Caudate nucleus (tissue), 63 donors: ENCODE measurements at places on chromosomes 7 and 10.

DNA sequence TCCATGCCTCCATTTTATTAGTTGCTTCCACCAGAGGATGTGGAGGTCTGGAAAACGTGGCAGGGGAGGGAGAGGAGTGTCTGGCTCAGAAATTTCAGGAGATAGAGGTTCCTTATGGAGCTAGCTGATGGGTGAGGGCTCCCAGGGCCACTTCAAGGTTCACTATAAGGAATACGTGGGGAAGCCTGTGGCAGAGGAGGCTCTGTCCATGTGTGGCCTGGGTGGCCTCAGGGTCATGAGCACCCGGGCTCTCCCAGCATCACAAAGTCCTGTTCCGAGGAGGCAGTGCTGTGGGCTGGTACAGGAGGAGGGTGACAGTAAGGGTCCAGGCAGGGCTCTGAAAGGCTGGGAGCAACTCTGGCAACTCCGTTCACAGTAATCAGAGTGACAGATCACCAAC is 24.6 kb downstream of the ARHGAP22 start:
- DNase-seq: no peak

DNA sequence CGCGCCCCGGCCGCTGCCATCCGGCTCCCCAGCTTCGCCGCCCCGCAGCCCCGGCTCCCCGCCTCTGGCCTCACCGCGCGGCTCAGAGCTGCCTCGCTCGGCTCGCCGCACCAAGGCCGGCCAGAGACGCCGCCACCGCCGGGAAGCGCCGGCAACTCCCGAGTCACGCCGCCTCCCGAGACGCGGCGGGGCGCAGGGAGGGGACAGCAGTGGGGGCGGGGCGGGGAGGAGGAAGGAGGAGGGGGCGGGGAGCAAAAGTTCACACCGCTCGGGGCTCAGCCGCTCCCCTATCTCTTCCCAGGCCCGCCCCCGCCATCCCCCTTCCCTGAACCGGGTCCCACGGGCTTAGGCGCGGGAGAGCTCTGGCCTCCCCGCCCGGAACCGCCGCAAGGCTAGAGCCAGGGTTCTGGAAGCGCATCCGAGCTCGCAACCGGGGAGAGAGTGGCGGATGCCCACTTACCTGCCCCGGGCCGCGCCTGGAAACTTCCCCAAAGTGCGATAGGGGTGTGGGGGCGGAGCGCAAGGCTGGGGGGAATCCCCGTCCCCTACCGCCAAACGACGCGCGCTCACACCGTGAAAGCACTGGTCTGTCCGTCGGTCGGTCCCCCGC is 1.0 kb downstream of the CHST15 start:
- peak; percentile 46 for DNase-seq

DNA sequence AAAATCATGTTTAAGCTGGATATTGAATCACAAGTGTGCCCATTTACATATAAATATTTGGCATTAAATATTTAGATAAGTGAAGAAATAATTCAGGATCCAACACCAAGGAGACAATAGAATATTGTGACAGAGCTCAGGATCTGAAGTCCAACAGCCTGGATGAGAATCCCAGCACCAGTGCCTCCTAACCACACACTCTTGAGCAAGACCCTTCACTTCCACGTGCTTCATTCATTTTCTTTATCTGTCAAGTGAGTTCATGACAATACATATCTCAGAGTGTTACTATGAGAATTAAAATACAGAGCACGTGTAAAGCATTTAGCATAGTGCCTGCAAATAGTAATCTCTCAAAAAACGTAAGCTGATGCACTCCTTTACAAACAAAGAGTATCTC is 78.4 kb upstream of the IKZF1 start:
- no peak for DNase-seq

DNA sequence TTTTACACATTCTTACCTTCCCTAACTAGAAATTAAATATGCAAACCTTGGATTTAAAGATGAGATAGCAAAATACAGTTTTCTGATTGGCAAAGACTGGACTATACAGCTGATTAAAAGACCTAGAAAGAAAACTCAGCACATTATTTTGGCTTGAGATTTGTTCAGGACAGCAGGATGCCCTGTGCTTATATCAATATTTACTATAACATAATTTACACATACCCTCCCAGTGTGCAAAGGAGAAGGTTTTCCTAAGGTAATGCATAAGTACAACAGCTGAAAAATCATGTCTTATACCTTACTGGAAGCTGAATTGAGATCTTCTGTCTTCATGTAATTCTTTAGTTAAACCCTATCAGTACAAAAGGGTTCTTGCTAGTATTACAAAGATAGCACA is 458.6 kb downstream of the PARD3 start:
- DNase-seq: no peak

- DNase-seq: no peak
Measured at GRCh38 chr7:1562116-1562515, 6.1 kb upstream of the TMEM184A start.

GRCh38 chr7:158539711-158540146 is 47.9 kb downstream of the PTPRN2 start:
- no peak for DNase-seq

- no peak for DNase-seq
Measured at GRCh38 chr10:72083790-72084459, 4.4 kb downstream of the SPOCK2 start.

- DNase-seq: no peak
Measured at GRCh38 chr10:43707770-43708169, 59.1 kb upstream of the ZNF32 start.

- no peak for DNase-seq
Measured at GRCh38 chr7:93036149-93036640, 81.6 kb downstream of the SAMD9 start.

GRCh38 chr10:72386916-72387586 is 32.3 kb upstream of the DNAJB12 start:
- no peak for DNase-seq

GRCh38 chr10:78358982-78359381 is 325.3 kb downstream of the RPS24 start:
- DNase-seq: no peak

GRCh38 chr7:40186586-40186985 is 51.8 kb downstream of the SUGCT start:
- DNase-seq: no peak

DNA sequence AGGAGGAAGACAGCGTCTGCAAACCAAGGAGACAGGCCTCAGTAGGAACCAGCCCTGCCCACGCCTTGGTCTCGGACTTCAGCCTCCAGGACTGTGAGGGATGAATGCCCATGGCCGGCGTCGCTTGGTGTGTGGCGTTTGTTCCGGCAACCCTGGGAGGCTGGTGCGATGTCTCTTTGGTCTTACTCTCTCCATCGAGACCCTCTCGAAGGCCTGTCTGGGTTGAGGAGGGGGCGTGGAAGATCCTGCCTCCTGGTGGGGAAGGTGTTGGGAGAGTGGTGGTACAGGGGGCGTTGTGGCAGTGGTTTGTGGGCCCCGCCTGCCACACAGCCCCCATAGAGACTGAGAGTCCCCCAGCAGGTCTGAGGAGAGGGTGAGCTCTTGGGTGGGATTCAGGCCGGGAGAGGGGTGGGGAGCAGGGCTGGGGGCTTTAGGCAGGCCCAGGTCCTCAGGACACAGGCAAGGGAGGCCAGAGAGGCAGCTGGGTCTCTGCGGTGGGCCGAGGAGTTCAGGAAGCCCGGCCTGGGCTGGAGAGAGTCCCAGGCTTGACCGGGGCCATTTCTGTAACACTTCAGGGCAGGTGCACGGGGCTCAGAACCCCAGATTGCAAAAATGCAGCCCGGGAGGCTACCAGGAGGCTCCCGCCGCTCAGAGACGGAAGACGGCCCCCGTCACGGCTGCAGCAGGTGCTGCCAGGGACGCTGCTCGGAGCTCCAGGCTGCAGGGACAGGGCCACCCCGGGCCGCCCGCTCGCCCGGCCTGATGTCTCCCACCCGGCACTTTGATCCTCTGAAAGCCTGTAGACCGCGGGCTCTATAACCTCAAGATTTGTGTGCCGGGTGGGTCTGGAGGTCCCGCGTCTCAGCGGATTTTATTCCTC is 33.8 kb upstream of the PSMG3 start:
- no peak for DNase-seq

GRCh38 chr10:132361581-132362101 is 29.6 kb downstream of the LRRC27 start:
- no peak for DNase-seq

GRCh38 chr7:41870461-41871138 is 167.7 kb upstream of the INHBA start:
- no peak for DNase-seq

DNA sequence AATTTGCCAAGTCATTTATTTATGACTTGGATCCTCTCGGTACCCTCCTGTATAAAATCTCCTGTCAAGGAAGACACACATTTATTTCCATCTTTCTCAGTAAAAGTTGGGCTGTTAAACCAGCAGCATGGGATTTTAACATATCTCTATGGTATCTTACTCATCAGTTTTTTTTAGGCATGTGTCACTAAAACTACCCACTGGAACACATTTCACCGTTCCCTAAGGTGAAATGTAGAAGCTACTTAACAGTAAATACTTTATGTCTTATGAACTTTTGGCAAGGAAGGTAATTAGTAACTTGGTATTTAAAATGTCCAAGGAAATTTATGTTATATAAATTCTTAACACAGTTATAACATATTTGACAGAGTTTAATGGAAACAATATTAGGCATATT is 152.5 kb upstream of the HDAC9 start:
- no peak for DNase-seq

GRCh38 chr7:47938574-47939165 is 9.6 kb downstream of the PKD1L1 start:
- DNase-seq: no peak

- no peak for DNase-seq
Measured at GRCh38 chr10:23253780-23254179, 61.7 kb downstream of the PTF1A start.

GRCh38 chr7:135966341-135967043 is 10.7 kb downstream of the MTPN start:
- no peak for DNase-seq

- no peak for DNase-seq
Measured at GRCh38 chr10:121076776-121077715, 225.9 kb downstream of the WDR11 start.

DNA sequence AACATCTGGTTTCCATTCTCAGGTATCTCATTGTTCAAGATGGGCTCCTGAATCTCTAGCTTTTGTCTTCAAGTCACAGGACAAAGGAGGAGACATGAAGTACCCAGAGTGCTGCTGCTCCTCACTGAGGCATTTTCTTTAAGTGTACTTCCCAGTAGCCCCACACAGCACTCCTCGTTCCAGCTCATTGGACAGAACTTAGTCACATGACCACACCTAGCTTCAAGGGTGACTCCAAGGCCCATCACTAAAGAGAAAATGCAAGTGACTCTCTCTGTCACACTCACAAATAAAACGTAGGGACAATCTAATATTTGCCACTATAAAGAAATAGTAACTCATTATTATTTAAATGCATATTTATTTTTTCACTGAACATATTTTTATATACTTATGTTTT is 58.3 kb upstream of the NEUROD6 start:
- DNase-seq: no peak

DNA sequence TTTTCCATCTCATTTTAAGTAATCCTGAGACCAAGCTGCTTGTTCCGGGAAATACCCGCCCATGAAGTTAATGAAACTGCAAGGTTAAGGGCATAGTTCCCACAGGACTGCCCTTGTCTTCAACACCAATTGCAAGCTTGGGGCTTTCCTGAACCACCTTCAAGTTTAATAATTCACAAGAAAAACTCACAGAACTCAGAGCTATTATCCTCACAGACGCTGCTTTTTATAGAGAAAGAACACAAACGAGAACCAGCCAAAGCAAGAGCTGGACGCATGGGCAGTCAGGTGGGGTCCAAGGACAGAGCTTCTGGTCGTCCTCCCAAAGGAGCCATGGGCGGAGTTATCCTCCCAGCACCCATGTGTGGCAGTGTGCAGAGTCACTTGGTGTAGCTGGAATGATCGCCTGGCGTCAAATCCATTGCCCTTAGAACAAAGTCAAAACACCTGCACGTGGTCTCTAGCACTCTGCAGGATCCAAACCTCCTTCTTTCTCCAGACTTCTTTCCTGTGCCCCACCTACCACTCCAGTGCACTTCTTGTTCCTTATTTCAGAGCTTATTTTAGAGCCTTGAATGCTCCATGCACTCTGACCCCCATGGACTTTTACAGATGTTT is 56.7 kb downstream of the SNX10 start:
- no peak for DNase-seq

GRCh38 chr10:132546567-132547420 is 9.2 kb downstream of the INPP5A start:
- no peak for DNase-seq

- DNase-seq: no peak
Measured at GRCh38 chr10:132538790-132539421, 1.3 kb downstream of the INPP5A start.

DNA sequence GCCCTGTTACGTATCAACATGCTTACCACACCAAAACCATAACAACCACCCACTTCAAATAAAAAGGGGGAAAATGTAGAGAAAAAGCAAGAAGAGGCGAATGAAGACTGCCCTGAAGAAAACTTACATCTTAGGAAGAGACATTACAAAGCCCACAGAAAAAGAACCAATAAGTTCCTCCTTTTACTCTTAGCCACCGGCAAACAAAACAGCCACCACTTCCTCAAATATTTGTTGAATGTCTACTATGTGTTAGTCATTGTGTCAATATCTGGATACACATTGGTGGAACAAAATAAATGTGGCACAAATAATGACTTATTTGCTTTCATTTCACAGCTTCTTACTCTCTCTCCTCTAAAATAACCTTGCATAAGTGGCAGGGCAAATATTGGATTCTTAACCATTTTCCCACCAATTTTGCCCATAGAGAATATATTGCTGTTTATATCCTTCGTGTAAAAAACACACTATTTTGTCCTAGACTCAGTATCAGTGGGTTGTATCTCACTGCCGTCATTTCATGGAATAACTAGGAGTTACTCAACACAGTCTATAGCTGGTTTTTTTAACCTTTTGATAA is 106.8 kb downstream of the ANK3 start:
- no peak for DNase-seq

DNA sequence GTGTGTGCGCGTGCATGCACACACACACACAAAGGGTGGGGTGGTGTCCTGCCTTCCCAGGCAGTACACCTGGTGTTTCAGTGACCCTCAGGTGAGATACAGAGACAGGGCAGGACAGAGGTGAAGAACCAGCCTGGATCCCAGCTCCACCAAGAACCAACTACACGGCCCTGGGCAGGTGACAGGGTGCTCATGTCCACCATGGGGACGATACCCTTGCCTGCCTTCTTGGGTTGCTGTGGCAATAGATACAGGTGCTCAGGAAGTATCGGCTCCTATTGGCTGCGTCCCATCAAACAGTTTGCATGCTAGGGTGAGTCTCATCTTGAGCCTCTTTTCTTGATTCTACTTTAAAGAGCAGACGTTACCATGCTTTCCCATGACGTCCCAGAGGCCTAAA is 33.7 kb upstream of the CXCL12 start:
- DNase-seq: no peak

GRCh38 chr10:103197174-103197573 is 4.1 kb upstream of the NT5C2 start:
- DNase-seq: no peak

DNA sequence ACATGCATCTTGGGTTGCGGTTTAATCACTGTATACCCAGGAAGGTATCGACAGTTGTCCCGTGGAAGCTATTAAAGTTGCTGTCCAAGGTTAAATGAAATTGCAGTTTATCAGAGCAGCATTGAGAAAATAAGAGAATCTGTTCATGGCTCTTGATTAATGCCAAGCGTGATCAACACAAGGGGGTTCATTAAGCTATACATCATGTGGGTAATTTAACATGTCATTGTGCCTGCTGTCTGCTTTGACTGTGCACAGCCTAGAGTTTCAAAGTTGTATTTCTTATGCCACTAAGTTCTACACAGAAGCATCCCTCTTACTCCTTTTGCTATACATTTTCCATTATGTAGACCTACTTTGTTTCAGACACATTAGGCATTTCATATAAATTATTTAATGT is 74.8 kb upstream of the SP8 start:
- DNase-seq: no peak
